Activated T-cell treated with anti-CD3 and anti-CD28 coated beads for 1 hour (primary cell): ENCODE measurements at places on chromosomes 12 and 14.

GRCh38 chr12:131375972-131376345, 334.9 kb upstream of the SFSWAP start:
- DNase-seq, result no peak

DNA sequence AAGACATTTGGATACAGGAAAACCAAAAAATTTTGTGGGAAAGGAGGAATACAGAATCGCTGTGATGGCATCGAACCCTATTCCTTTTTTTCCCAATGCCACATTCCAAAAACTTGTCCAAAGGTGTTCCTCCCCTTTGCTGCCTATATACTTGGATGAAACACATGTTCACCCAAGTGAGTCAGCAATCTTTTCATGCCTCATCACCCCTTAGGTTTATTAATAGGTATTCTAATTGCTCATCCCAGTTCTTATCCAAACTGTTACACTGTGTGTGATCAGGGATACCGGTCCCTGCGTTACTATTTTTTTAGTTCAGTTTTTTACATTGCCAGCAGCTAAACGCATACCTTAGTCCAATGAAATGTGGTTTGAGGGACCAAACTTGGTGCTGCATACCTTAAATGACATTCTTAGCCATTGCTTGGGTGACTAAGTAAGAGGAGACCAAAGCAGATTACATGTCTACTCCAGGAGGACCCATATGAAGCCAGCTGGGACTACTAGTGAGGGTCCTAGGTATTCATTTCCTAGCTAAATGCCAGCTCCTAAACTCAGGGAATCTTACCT, 20.6 kb upstream of the ST8SIA1 start:
- no peak for DNase-seq

DNA sequence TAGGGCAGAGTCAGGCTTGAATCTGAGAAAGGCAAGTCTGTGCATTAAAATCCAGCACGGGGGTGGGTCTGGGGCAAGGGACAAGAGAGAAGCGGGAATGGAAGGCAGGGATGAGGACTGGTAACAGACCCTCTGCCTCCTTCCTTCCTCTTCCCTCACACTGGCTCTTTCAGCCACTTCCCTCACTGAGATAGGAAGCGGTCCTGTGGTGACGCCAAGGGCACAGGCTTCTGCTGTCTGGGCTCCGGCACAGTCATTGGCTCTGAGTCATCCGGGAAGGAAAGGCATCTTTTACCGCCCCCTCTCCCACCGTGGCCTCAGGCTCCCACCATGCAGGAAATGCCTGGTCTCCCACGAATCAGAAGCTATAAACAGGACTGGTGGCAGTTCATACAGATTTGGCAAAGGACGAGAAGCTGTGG, 70.2 kb downstream of the ETV6 start:
- DNase-seq, result no peak

GRCh38 chr14:68507544-68508081, 285.3 kb downstream of the ZFP36L1 start:
- DNase-seq, result peak; percentile 27

GRCh38 chr12:40691913-40692764, at the start of gene CNTN1:
Gene CNTN1, plus strand, starts transcription at chr12:40692439.
- no peak for DNase-seq
